ENCODE measurements at places on chromosomes 11 and 22.
A peak's percentile ranks its signal among the peaks of the same experiment; 100 is the strongest.

DNA sequence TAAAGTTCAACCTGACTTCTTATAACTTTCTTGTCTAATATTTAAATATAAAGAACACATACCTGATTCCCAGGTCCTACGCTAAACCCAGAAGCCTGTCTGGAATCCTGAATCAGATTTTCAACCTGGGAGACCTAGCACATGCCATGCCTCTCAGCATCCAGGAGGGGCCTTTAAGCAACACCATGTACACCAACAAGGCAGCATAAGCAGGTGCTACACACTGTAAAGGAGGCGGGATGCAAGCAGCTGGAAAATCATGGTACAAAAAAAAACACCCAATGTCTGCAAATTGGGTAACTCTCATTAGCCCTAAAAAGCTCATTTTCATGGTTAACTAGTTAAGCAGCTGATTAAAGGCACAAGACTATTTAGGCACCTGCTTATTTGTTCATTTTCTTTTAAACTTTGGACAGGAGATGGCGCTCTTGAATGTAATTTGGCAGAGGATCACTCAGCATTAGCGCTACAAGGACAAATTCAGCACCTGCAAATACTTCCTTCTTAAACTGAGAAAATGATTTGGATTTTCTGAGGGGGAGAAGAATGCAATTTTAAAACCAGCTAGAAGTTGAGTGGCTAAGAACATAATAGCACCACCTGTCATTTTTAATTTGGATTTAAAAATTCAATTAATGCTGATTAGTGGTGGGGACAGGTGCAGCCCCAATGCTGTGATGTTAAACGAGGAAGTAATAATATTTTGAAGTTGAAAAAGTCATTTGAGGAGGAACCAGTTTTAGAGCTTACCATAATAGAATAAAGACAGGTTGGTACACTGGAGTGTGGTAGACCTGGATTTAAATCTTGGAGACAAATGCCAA, 104.0 kb downstream of the FAR1 start:
- no peak for DNase-seq

GRCh38 chr11:62921573-62922188, 518 bp upstream of the CHRM1 start:
- no peak for DNase-seq

DNA sequence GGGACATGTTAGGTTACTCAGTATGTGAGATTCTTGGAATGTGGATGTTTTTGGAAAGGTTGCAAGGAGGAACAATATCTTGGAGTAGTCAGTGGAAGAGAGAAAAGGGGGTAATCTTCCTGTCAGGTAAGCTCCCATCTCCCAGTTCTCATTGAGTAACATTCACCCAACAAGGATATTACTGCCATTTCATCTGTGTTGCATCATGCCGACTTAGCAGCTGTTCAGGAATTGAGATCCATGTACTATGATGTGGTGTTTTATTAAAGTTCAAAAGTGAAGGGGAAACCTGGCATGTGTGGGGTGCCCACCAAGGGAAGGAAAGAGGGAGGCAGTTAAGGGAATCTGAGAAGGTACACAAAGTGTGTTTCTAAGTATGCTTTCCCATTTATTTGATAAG, 58.4 kb upstream of the RASSF10 start:
- no peak for DNase-seq

- no peak for DNase-seq
Measured at GRCh38 chr22:24875862-24876506, 70.0 kb downstream of the SGSM1 start.

- DNase-seq, result no peak
Measured at GRCh38 chr11:128727320-128727719, 33.4 kb downstream of the FLI1 start.

GRCh38 chr11:7543302-7543701, 29.5 kb downstream of the PPFIBP2 start:
- DNase-seq, result no peak

DNA sequence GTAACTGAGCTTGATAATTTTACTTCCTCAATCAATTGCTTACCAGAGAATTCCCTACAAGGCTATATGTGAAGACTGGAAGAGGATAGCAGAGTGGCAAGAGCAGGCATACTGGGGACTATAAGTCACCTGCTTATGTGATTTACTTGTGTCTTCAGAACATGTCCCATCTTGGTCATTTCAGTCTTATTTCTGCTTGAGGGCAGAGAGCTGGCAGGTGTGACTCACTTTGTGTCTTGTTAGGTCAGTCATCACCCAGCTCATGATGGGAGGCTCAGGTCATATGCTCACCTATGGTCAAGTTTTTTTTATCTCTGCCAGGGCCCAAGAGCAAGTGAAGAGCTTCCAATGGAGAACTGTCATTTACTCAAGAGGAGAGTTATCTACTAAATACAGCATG, 6.2 kb downstream of the SRSF8 start:
- DNase-seq, result no peak

GRCh38 chr11:76388408-76388807, 7.3 kb downstream of the GVQW3 start:
- DNase-seq, result no peak

- DNase-seq, result no peak
Measured at GRCh38 chr11:128271401-128271800, 316.0 kb downstream of the ETS1 start.

DNA sequence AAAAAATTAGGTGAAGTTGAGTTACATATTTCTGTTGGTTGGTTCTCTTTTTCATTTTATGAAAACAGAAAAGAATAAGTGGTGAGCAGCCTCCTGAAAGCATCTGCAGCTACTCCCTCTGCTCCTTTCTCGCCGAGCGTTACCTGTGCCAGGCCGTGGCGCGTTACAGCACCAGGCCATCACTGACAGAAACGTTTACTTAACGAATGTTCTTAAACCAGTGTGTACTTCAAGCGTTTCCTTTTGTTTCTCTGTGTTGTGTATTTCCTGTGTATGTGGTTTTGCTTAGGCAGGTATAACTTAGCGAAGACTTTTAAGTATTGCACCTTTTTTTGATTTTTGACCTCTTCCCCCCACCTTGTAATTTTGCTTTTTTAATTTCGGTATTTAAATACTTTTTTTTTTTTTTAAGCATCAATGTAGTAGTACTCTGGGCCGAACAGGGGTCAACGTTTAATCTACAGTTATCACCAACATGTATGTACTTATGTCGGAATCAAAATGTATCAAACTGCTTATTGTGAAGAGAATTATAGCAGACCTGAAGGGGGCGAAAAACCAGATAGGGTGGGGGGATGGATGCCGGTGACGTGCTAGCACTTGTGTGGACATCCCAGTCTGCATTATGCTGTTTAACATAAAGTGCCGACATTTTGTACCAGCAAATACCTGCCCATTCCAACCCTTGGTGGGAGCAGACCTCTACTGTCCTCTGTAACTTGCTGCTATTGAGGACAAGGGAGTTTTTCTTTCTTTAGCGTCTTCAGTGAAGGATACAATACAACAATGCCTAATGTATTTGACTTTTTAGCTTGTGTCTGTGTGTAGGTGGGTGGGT, 21.6 kb upstream of the ADSL start:
- DNase-seq, result peak; percentile 43

DNA sequence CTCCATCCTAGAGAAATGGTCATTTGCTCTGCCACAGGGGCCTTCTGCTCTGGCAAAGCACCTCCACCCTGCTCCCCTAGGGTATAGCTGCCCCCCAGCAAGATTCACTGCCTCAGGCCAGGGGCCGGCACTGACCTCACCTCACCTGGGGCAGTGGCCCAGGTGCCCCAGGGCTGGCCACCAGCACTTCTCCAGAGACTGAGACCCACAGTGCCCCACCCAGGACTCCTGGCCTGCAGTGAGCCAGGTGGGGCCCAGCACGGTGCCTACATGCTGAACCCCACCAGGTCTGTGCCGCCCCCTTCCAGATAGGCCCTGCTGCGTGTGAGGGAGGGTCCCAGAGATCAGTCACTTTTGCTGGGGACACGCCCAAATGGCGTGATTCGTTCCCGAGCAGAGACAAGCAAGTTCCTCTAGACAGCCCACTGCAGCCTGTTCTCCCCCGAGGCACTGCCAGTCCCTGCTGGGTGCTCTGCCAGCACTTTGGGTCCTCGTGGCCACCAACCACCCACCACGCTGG, 10.8 kb downstream of the GNB1L start:
- no peak for DNase-seq

DNA sequence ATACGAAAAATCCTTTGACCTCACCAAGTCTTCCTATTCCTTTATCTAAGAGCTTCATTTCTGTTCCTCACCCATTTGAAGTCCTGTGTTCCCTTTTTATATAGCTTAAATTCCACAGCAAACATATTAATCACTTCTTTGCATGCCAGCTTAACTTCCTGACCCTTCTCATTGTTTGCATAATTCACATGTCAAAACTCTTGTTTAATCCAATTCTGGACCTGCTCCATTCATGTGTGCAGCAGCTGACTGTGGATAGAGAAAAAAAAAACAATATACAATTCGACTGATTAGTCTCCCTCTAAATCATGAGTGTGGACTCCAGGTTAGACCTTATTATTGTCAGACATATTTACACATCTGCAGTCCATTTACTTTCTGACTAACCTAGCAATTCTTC, 991.2 kb upstream of the TENM4 start:
- no peak for DNase-seq

DNA sequence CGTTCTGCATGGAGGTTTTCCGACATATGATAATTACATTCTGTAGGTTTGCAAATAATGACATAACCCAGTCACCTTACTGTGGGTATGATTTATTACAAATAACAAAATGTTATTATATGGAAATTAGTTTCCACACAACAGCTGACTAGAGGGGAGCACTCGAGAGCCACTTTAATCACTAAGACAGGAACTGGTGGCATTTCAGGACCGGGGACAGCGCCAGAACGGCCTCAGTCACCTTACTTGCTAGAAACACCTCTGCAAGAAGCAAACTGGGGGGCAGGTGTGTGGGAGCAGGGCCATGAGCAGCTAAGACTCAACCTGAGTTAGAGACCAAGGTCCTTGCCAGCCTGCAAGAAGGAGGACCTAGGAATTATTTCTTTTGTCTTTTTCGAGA, 199.9 kb downstream of the DSCAML1 start:
- no peak for DNase-seq

DNA sequence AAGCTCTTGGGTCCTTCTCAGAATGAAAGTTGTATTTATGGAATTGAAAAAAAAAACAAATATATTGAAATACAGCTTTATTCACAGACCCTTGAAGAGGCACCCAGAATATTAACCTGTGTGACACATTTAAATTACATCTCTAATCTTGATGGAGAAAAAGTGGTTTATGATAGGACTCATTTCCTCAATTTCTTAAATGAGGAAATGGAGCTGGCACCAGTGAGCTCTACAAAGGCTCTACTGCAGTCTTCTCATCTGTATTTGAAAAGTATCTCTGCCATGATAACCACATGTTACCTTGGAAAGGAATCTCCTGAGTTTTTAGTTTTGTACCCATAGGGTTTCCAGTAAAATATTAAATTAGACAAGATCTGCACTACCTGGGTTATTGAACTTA, 186.5 kb downstream of the HIPK3 start:
- no peak for DNase-seq

DNA sequence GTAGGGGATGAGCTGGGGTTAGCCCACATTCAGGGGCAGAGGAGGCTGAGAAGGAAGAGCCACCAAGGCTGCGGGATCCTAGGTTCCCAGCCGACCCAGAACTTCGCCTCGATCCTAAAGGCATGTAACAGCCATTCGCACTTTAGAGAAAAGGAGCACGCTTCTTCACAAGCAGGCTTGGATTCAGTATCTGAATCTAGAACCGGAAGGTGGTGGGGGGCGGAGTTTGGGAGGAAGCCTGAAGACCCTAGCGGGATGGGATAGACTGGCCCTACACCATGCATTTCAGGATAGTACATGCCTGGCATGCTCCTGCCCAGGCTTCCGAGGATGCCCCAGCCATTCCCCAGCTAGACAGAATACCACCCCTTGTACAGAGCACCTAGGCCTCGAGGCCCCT, 4.4 kb downstream of the SCARF2 start:
- DNase-seq, result no peak

GRCh38 chr22:24325105-24325757, 54.6 kb downstream of the SPECC1L start:
- peak; percentile 89 for DNase-seq

DNA sequence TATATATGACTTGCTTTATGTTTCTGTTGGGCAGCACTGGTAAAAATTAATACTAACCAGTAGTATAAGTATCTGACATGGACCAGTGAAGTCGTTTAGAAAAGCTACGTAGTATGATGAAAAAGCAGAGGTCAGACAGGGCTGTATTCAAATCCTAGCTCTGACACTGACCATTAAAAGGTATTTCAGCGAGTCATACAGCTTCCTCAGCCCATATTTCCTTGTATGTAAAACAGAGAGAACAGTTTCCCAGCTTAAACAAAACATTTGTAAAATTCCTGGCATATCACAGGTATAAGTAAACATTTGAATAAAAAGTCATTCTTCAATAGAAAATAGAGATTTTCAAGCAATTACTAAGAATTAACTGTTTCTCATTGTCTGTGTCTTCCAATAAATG, 4.2 kb downstream of the NOX4 start:
- DNase-seq, result no peak

- DNase-seq, result no peak
Measured at GRCh38 chr11:94120946-94121345, 7.7 kb upstream of the PANX1 start.

GRCh38 chr11:13207665-13208594, 69.7 kb upstream of the BMAL1 start:
- DNase-seq, result no peak

GRCh38 chr11:120173807-120174206, 35.9 kb upstream of the TRIM29 start:
- DNase-seq, result no peak

GRCh38 chr11:108125096-108125495, 3.7 kb downstream of the ACAT1 start:
- DNase-seq, result no peak

DNA sequence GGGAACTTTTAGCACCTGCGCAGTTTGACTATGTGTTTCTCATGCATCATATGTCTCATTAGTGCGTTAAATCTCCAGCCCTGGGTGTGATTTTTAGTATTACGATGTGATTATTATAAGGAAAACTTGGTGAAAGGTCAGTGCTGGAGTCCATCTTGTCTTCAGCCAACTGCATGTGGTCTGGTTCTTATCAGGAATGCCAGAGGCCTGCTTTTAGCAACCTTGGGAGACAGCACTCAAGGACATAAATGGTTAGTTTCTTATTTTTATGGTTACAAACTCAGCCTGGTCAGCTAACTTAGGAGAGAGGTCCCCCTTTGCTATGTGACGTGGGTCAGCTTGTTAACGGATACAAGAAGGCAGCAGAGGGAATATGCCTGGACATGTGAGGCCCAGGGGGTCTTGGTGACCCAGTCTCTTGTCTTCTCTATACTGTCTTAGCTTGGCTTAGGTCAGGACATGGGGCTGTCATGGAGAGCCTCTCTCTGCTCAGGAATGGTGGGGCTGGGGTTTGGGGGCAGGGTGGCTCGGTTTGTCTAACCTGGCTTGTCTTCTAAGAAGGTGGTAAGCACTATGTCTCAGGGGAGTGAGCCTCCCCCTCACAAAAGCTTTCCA, 21.5 kb downstream of the KCTD21 start:
- DNase-seq, result no peak
